Activated CD4-positive, alpha-beta T cell treated with anti-CD3 and anti-CD28 coated beads, Interleukin-2, amount 10 ng/mL, durations not matched to agents 7 days and 5 days (primary cell): ENCODE measurements at places on chromosomes 3 and 15.
A peak's percentile ranks its signal among the peaks of the same experiment; 100 is the strongest.

- peaks cover 3% of the 10 kb centered on the region for H3K27me3 ChIP-seq
- H3K36me3 ChIP-seq = no peaks in the 10 kb centered on the region
- no peak overlapping the region for H3K27ac ChIP-seq
- no peak for DNase-seq
- H3K4me3 ChIP-seq = no peak overlapping the region
- H3K4me1 ChIP-seq = no peaks in the 10 kb centered on the region
Observed at GRCh38 chr15:35145336-35145735, 60.2 kb upstream of the NANOGP8 start.

DNA sequence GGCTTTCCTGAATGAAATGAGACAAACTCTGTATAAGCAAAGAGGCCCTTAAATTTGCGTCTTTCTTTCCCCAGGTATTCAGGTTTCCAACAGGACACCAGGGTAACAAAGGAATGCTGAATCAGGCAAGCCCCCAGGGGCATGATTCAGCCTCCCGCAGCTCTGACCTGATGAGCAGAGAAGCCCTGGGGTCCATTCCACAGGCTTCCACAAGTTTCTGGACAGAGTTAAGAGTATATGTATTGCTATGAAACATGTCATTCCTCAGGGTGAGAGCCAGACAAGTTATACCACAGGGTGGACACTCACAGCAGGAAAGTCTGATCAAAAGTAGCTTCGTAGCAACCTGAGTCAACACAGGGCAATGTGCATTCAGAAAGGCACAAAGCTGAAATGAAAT is 68.1 kb upstream of the CTNNB1 start:
- no peak overlapping the region for H3K27ac ChIP-seq
- H3K4me3 ChIP-seq = no peak overlapping the region
- H3K27me3 ChIP-seq = no peaks in the 10 kb centered on the region
- H3K36me3 ChIP-seq = no peaks in the 10 kb centered on the region
- DNase-seq = no peak
- H3K4me1 ChIP-seq = no peaks in the 10 kb centered on the region

DNA sequence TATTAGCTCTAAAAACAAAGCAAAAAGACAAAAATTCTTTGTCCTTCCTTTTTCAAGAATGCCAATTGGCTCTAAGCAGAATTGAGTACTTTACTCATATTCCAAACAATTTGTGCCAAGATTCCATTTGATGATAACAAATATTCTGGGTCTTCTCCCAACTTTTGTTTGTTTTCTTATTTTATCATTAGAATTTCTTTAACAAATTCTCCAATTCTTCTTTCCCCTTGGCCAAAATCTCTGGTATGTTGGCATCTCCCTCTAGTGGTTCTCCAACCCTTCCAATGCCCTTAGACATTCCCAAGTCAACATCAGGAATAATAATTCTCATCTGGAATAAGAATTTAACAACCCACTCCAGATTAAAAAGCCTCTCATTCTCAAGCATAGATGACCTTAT is 5.3 kb downstream of the CPOX start:
- H3K36me3 ChIP-seq = peaks cover 84% of the 10 kb centered on the region
- H3K4me1 ChIP-seq = peaks cover 76% of the 10 kb centered on the region
- H3K27me3 ChIP-seq = no peaks in the 10 kb centered on the region
- no peak for DNase-seq
- no peak overlapping the region for H3K27ac ChIP-seq

DNA sequence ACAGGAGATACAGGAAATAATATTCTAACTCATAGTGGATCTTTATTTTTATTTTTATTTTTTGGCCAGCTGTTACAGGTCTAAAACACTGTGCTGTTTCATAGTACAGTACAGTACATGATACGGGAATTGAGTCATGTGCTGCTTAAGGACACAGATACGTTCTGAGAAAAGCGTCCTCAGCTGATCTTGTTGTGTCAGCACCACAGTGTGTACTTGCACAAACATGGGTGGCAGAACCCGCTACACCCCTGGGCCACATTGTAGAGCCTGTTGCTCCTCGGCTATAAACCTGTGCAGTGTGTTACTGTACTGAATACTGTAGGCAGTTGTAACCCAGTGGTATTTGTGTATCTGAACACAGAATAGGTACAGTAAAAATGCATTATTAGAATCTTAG is 183.4 kb downstream of the OR4M2 start:
- H3K4me3 ChIP-seq = no peak overlapping the region
- H3K27me3 ChIP-seq = peaks cover 5% of the 10 kb centered on the region
- H3K4me1 ChIP-seq = peaks cover 26% of the 10 kb centered on the region
- DNase-seq = no peak
- H3K27ac ChIP-seq = no peak overlapping the region

DNA sequence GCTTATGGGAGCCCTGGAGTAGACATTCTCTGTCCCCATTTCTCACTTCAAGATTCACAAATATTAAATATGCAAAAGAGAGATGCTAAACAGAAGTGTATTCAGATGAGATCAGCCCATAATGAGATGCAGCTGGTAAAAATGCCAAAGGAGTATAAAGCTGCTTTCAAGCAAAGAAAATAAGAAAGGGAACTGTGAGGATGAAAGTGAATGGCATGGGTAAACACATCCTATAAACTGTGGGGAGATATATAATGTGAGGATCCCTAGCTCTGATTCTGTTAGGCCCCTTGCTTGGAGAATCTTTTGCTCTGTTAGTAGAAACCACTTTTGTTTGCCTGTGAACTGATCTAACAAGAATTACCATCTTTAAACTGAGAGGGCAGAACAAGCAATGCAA is 396.6 kb downstream of the SOX2 start:
- no peaks in the 10 kb centered on the region for H3K4me1 ChIP-seq
- no peaks in the 10 kb centered on the region for H3K27me3 ChIP-seq
- DNase-seq = no peak
- no peak overlapping the region for H3K27ac ChIP-seq
- no peaks in the 10 kb centered on the region for H3K36me3 ChIP-seq
- no peak overlapping the region for H3K4me3 ChIP-seq

GRCh38 chr3:186930641-186931531 is 560 bp downstream of the ST6GAL1 start:
- H3K4me3 ChIP-seq = peak overlapping the region; percentile 88
- H3K27me3 ChIP-seq = no peaks in the 10 kb centered on the region
- H3K36me3 ChIP-seq = peaks cover 40% of the 10 kb centered on the region

DNA sequence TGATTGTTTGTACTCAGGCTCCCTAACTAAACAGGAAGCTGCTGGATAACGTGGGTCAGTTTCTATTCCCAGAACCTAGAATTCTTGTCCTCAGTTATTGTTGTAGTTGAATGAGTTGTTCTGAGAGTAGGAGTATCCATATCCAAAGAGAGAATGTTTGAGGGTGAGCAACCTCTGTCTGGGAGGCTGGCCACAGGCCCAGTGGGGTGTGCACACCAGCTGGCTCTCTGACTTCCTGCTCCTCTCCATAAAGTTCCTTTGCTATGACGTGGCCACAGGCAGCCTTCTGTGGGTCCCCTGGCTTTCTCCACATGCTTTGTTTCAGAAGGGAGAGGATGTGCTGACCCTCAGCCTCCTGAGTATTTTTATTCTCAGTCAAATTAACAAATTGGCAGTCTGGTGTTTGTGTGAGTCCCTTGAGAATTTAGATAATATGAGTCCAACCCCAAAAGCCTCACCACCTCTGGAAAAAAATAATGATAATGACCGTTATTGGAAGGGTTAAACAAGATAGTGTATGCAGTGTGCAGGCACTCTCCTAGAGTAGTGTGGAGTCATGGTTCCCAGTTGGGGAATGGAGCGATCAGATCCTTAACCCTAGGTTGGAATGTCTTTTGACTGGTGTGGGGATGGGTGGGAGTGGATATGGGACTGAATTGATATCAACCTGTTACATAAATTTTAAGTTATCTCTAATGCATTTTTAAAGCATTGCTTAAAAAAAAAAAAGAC is 47.6 kb upstream of the MED12L start:
- DNase-seq = no peak
- no peak overlapping the region for H3K4me3 ChIP-seq
- no peak overlapping the region for H3K27ac ChIP-seq
- H3K27me3 ChIP-seq = peaks cover 7% of the 10 kb centered on the region
- no peaks in the 10 kb centered on the region for H3K4me1 ChIP-seq

DNA sequence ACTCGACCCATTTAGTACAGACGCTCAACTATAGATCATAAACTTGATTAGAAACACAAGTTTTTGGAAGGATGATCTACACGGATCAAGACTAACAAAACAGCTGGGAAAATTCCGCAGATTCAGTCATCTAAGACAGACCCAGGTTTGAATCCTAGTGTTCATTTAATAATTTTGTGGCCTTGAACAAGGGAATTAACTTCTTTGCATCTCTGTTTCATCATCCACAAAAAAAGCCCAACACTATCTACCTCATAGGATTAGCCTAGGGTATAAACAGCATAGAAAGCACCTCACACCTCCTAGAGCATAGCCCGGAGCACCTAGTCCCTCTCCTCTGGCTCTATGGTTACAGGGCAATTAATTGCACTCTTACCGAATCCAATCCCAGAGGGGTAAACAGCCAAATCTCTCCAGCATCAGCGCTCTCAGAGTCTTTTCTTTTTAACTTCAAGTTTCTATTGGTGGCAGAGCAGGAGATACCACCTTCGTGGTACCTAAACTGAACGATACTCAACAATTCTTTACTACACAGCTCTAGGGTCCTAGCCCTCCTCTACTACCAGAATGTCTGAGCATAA is 3.5 kb downstream of the TBL1XR1 start:
- H3K27me3 ChIP-seq = no peaks in the 10 kb centered on the region
- peaks cover 39% of the 10 kb centered on the region for H3K36me3 ChIP-seq
- DNase-seq = no peak

- no peaks in the 10 kb centered on the region for H3K27me3 ChIP-seq
- H3K27ac ChIP-seq = no peak overlapping the region
- H3K4me3 ChIP-seq = no peak overlapping the region
- DNase-seq = no peak
- peaks cover 73% of the 10 kb centered on the region for H3K36me3 ChIP-seq
Observed at GRCh38 chr15:72754096-72754495, 29.5 kb downstream of the ADPGK start.

DNA sequence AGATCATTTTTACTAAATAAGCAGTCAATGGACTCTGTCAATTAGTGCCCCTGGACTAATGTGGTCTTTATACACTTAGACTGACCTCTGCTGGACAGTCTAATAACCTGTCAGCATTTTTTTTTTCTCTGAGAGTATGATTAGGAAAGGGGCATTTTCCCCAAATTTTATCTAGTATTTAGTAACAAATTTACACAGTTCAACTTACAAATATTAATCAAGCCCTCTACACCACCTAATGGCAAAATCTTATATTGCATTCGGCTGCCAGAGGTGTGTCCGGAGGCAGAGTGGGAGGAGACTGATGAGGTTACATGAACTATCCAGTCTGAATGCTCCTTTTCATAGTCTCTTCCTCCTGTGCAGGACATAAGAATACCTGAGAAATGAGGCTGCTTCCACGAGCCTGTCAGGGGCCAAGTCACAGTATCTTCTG is 36.0 kb upstream of the COLQ start:
- no peaks in the 10 kb centered on the region for H3K27me3 ChIP-seq
- DNase-seq = peak; percentile 87
- peak overlapping the region; percentile 2 for H3K4me3 ChIP-seq
- peaks cover 19% of the 10 kb centered on the region for H3K36me3 ChIP-seq
- peaks cover 41% of the 10 kb centered on the region for H3K4me1 ChIP-seq
- peak overlapping the region; percentile 73 for H3K27ac ChIP-seq

DNA sequence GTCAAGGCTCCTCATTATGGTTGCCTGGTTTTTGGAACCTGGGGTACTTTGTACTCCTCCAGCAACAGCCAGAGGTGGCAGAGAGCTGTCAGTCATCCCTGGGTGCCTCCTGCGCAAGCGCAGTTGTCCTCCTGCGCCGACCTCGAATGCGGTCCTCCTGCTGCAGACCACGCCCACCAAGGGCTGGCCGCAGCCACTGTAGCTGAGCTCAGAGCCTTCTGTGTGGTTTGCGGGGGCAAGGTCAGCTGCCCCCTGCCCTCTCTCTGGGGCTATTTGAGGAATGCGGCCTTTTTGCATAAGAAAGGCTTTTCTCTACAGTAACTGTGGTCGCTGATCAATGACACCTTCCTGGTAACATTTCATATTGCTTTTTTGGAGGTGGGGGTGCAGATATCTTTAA is 131.3 kb upstream of the SNRPN start:
- H3K27ac ChIP-seq = no peak overlapping the region
- no peak for DNase-seq
- no peaks in the 10 kb centered on the region for H3K27me3 ChIP-seq
- H3K4me3 ChIP-seq = no peak overlapping the region
- H3K36me3 ChIP-seq = no peaks in the 10 kb centered on the region
- no peaks in the 10 kb centered on the region for H3K4me1 ChIP-seq

- H3K4me1 ChIP-seq = no peaks in the 10 kb centered on the region
- no peak for DNase-seq
Observed at GRCh38 chr15:23436421-23436820, 10.6 kb downstream of the GOLGA6L2 start.
